ENCODE measurements at places on chromosomes 16 and 17.
A peak's percentile ranks its signal among the peaks of the same experiment; 100 is the strongest.

DNA sequence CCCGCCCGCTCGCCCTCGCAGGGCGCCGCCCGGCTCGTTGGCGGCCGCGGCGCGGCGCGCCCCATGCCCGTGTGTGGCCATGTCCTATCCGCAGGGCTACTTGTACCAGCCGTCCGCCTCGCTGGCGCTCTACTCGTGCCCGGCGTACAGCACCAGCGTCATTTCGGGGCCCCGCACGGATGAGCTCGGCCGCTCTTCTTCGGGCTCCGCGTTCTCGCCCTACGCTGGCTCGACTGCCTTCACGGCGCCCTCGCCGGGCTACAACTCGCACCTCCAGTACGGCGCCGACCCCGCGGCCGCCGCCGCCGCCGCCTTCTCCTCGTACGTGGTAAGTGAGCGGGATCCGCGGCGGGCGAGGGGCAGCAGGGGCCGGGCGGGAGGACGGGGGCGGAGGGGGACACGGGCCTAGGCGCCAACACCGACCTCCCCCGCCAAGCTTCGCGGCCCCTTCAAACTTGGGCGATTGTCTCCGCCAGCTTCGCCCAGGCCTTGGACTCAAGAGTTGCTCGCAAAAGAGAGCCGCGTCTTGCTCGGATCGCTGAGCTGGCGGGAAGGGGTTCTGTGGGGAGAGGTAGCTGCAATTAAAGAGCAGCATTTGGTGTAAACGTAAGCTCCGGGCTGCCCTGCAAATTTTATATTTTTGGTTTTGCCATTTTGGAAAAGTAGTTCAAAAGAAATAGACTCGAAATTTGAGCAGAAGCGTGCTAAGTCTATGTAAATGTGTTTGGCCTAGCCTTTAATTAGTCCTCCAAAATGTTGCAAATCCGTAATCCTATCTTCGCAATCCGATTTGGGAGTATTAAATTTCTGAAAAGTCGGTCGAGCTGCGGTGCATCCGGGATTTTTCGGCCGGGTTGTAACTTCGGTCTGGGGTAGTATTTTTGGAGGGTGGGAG, 702 bp downstream of the IRX5 start:
- no peak for DNase-seq

GRCh38 chr17:27531469-27531961, 75.3 kb downstream of the KSR1 start:
- no peak for DNase-seq

DNA sequence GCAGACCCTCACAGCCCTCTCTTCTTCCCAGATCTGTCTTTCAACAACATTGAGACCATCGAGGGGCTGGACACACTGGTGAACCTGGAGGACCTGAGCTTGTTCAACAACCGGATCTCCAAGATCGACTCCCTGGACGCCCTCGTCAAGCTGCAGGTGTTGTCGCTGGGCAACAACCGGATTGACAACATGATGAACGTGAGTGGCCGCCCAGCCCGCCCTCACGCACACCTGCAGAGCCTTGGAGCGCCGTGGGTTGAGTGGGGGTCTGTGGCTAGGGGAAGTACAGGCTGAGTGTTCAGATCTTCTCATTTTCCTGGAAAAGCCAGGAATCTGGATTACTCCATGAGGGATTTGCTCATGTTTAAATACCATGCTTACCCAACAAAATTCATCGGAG, 15.2 kb downstream of the DRC3 start:
- no peak for DNase-seq

- DNase-seq = no peak
These were observed 16.3 kb downstream of the USP31 start for GRCh38 chr16:23132775-23133463.

GRCh38 chr17:7173687-7174602, 5.2 kb downstream of the ASGR1 start:
- DNase-seq = no peak

GRCh38 chr17:63279498-63280230, 166.4 kb downstream of the CYB561 start:
- no peak for DNase-seq

- no peak for DNase-seq
These were observed 17.1 kb upstream of the HOXB13 start for GRCh38 chr17:48745381-48746275.

GRCh38 chr17:77365584-77366186, 224.9 kb downstream of the SEC14L1 start:
- peak; percentile 42 for DNase-seq
